Spinal cord (tissue), 10 donors: ENCODE measurements at places on chromosomes 5 and 9.

- peak; percentile 29 for DNase-seq
These were observed 37.1 kb downstream of the DBH start for GRCh38 chr9:133673258-133673655.

- DNase-seq, result peak; percentile 92
These were observed 119.5 kb downstream of the SYK start for GRCh38 chr9:90921104-90921503.

DNA sequence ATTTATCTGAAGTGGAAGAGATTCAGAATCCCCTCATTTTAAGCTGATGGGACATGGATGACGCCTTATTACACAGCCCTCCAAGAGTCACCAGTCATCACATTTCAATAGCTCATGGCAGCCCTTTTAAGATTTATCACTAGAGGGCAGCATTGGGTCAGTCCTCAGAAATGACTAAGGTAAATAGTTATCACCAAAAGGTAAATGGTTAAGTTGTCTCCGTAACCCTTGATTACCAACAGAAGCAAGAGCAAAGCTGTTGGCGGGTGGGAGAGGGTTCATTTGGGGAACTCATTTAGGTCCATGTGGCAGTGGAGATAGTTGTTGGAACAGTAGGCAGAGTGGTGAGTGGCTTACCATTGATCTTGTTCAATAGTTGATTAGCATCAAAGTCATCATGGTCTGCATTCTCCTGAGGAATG is 12.0 kb upstream of the C9 start:
- no peak for DNase-seq

DNA sequence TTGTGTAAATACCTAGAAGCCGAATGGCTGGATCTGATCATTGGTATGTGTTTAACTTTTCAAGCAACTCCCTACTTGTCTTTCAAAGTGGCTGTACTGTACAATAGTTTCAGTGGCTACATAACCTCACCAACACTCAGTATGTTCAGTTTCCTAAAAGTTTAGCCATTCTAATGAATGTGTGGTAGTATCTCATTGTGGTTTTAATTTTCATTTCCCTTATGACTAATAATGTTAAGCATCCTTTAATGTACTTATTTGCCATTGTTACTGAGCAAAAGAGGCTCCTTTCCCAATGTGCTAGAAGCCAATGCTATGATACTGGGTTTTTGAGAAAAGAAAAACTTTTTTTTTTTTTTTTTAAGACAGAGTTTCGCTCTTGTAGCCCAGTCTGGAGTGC is 27.8 kb upstream of the ALDOB start:
- DNase-seq, result no peak

GRCh38 chr5:79236970-79237739 is 1.2 kb downstream of the JMY start:
- DNase-seq, result no peak

GRCh38 chr9:109161471-109161870 is 5.6 kb downstream of the FRRS1L start:
- no peak for DNase-seq

- DNase-seq, result no peak
These were observed 37.2 kb downstream of the EGR1 start for GRCh38 chr5:138502521-138502920.

DNA sequence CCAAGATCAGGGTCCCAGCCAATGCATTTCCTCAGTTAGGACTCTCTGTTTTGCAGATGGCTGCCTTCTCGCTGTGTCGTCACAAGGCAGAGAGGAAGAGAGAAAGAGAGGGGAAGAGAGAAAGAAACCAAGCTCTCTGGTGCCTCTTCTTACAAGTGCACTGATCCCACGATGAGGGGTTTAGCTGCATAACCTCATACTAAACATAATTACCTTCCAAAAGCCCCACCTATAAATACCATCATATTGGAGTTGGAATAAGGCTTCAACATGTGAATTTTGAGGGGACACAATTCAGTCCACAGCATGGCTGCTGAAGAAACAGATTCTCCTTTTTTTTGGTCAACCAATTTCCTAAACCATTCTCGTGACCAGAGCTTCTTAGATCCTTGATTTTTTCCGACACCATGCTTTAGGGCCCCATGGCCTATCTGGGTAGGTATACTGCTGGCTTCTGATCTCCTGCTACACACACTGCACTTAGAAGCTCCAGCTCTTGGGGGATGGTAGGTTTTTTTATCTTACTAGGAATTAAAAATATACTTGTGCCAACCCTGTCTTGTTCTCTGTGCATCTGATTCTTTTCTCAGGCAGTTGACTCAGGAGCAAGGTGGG is 5.1 kb downstream of the CAMK4 start:
- no peak for DNase-seq

GRCh38 chr5:39658866-39659265 is 234.1 kb upstream of the DAB2 start:
- no peak for DNase-seq

DNA sequence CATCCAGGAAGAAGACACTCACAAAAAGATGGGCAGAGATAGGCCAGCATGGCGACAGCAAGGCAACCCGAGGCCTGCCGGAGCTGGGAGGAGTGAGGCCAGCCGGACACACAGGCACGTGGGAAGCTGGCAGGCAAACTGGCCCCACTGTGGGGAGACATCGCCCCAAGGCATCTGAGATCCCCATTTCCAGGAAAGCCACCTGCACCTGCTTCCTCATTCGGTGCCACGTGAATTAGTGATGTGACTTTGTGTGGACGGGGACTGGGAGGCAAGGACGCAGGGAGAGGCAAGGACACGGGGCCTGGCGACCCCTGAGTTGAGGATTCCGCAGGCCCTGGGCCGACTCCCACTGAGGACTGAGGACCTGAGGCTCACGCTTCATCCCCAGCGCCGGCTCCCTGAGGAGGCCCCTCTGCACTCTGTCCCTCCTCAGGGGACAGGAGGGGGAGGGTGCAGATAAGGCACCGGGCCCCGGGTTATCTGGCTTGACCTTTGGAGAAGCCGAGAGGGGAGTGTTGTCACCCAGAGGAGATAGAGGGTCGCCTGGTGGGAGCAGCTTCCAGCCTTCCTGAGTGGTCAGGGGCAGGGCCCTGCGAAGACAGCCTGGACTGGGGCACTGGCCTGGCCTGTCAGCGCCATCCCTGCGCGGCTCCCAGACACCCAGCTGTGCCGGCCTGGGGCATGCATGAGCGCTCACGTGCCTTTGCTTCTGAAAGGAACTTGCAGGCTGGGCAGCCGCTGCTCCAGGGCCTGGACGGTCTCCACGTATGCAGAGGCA is 39.7 kb downstream of the NDUFS6 start:
- no peak for DNase-seq

DNA sequence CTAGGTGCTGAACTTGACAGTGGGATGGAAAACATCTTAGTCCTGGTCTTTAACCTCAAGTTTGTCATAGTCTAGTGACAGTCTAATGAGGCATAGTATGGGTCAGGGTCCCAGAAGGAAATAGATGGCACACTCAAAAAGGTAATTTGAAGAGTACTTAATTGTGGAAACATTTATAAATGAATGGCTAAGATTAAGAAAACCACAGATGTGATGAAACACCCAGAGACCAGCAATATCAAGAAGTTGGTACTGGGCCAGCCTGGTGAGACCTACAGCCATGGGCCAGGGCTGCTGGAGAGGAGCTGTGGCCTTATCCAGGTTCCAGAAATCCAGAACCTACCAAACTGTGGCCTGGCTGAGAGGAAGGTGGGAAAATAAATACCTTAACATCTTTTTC is 93.5 kb upstream of the ATG10 start:
- no peak for DNase-seq

DNA sequence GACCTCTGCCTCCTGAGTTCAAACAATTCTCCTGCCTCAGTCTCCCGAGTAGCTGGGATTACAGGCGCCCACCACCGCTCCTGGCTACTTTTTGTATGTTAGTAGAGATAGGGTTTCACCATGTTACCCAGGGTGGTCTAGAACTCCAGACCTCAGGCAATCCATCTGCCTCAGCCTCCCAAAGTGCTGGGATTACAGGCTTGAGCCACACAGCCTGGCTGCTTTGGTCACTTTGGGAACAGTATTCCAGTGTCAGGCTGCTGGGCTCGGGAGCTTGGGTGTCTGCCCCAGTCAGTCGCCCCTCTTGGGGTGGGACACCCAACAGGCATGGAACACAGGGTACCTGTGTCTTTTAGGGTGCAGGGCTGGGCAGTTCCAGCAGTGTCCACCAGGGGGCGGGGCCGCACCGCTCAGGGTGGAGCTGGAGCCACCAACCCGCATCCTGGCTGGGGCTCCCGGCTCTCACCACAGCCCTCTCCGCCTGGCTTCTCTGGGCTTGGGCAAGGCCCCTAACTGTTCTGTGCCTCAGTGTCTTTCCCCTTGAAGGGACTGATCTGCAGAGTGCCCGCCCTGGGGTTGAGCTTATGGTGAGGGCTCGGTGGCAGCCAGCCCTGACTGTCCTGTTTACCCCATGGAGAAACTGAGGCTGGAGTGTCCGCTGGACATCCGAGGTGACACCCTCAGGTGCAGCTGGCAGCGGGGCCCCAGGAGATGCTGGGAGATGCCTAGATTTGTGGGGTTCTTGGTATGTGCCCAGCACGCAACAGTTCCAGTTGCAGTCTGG is 6.4 kb upstream of the RNU6ATAC start:
- no peak for DNase-seq

- DNase-seq, result peak; percentile 34
These were observed 1.3 kb downstream of the BBLN start for GRCh38 chr9:128161215-128161902.

- DNase-seq, result no peak
These were observed 50.5 kb upstream of the CTNNAL1 start for GRCh38 chr9:109063760-109064159.

GRCh38 chr9:130267930-130268329 is 2.4 kb downstream of the HMCN2 start:
- no peak for DNase-seq

- DNase-seq, result no peak
These were observed 4.9 kb downstream of the MSANTD3 start for GRCh38 chr9:100431886-100432285.

DNA sequence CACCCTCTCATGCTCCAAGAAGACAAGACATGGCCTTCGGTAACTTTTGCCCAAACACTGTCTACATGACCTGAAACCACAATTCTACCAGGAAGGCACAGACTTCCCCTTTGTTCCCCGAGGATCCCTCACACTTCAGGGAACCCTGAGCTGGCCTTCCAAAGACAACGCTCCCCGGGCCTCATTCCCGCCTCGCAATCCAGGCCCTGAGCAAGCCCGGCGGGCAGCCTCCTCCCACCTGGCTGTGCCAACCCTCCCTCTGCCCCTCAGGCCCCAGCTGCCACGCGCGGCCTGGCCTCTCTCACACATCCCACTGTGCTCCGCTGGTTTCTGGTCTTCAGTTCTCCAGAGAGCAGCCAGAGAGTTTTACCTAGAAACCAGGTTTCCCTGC is 7.3 kb downstream of the QSOX2 start:
- no peak for DNase-seq

DNA sequence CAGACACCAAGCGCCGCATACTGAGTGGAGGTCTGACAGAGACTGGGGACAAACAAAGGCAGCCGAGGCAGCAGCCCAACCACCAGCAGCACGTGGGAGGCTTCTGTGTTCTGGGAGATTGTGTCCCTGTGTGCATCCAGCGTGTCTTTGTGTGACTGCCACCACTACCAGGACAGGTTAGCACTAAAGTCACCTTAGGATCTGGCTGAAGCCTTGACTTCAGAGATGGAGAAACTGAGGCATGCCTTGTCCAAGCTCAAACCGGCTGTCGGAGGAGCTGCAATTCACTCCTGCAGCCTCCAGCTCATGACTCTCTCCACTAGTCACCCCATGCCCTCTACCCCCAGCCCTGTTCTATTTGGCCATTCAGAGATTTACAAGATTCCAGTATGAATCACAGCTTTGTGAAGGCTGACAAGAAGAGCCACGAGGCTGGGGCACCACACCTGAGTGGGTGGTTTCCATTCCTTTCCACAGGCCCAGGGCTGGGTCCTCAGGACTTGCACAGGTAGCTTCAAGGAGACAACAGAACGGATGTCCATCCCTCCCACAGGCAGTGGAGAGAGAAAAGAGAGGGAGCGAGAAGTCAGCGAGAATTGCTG is 69.3 kb downstream of the SHB start:
- DNase-seq, result no peak

- DNase-seq, result no peak
These were observed 107.4 kb downstream of the SNX18 start for GRCh38 chr5:54624805-54625568.

DNA sequence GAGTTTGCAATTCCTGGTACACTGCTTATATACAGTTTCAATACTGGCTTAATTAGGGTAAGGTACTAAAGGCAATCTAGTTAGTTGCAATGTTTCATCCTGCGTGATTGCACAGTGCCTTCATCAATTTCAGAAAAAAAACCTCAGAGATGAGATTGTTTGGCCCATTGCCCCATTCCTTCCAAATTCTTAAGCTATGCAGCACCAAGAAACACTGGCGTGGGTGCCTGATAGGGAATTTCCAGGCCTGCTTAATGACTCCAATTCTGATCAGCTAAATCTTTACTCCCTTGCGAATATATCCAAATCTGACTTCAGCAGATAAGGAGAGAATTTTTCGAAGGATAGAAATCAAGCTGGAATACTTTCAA is 35.9 kb upstream of the GAS1 start:
- no peak for DNase-seq

- DNase-seq, result peak; percentile 76
These were observed 54.9 kb upstream of the BOD1 start for GRCh38 chr5:173671121-173671949.
